Uterus (tissue), 4 donors: ENCODE measurements at places on chromosomes 5 and 9. TPM values are rescaled to one million over a fixed set of nuclear protein-coding genes. Genes with fewer than 3 reads are reported as not detected.

Gene NUTM2G
- not detected for total RNA-seq

GRCh38 chr5:107518616-107519015 lies 152.1 kb downstream of the EFNA5 start:
- DNase-seq = no peak

DNA sequence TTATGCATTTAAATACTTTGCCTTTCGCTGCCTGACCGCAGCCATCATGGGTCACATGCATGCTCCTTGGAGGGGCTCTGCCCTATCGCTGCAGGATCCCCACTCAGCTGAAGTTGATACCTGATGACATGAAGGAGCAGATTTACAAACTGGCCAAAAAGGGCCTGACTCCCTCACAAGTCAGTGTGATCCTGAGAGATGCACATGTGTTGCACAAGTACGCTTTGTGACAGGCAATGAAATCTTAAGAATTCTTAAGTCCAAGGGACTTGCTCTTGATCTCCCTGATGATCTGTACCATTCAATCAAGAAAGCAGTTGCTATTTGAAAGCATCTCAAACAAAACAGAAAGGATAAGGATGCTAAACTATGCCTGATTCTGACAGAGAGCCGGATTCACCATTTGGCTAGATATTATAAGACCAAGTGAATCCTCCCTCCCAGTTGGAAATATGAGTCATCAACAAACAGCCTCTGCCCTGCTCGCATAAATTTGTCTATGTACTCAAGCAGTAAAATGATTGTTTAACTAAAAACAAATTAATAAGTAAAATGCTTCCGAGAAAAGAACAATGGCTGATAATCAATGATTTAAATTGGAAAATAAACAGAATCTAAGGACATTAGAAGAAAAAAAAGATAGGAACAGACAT lies 41.6 kb upstream of the PPP2CA start:
- no peak for DNase-seq

GRCh38 chr5:51386916-51387883 lies 4.0 kb downstream of the ISL1 start:
- DNase-seq = no peak

DNA sequence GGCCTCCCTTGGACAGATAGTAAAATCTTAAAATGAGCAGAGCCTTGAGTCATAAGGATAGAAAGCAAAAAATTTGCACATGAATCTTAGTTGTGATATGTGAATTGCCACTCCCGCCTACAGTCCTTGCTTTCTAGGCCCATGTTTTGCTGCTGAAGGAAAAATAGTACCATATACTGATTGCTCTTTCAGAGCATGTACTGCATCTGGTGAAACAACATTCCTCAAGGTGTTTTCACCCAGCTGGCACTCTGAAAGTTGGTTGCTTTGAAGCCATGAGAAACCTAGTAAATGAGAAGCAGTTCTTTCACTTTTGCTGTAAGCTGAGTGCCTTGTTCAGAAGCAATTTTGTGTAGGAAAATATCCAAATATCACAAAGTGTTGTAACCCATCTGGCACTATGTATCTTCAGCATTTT lies 10.3 kb downstream of the CDC37L1 start:
- no peak for DNase-seq

GRCh38 chr5:96826071-96826470 lies 18.3 kb upstream of the ERAP1 start:
- no peak for DNase-seq

DNA sequence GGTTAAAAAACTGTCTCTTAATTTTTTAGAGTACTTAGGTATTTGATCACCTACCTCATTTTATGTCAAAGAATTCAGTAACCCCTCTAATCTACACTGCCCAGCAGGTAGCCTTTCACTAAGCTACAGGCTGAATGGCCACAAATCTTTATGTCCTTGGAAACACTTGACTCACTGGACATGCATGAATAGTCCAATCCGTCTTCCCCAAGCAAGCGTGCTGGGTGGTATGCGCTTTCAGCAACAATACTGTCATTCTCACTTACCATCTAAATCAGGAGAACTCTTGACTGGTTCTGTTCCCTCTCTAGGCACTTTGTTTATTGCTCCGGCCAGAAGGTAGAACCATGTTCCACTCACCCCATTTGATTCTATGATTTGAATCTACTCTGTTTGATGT lies 73.1 kb downstream of the TRPM3 start:
- no peak for DNase-seq
